CD4-positive, alpha-beta T cell treated with Interleukin-6 for 4 hours (primary cell): ENCODE measurements at places on chromosomes 2 and 18.

DNA sequence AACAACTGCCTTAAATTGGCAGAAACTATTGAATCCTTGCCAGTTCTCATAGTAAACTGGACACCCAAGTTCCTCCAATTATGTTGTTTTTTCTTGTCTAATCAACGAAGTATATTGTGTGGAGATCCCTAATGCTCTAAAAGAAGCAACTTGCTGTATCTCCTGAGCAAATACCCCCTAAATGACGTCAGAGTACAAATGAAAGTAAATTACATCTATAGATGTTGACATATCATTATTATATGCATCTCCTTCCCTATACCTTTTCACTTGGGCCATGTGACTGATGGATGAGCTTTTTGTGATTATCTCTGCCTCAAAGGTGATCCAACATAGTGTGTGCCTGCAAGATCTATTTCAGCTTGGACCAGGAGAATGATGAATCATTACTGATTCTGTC is 159.4 kb downstream of the CCDC148 start:
- no peak for DNase-seq

- no peak for DNase-seq
Observed at GRCh38 chr2:206853915-206854314, 85.4 kb upstream of the CPO start.

DNA sequence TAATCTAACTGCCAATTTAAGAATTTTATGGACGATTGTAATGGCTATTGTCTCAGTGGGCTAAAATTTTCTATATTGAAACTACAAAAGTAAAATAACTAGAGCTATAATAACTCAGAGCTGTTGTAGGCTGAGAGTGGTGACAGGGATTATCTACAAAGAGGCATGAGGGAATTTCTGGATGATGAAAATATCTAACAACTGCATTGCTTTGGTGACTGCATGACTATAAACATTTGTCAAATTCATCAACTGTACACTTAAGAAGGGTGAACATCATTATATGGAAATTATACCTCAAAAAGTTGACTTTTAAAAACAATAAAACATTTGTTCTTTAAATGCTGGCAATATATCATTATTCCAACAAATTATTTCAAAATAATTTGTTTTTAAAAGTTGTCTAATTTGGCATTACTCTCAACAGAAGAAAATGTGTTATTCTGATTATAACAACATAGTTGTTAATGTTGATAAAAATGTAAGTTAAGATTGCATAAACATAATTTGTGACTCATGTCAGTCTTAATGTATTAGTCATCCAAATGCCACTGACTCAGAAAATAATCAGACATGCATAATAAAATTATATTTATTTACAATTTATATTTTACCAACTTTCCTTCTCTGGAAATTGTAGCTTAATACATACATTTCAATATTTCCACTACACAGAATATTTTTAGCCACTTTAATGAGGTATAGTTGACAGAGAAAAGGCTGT is 865.1 kb upstream of the VRK2 start:
- DNase-seq, result no peak

- no peak for DNase-seq
Observed at GRCh38 chr2:234808907-234809306, 142.9 kb upstream of the SH3BP4 start.

DNA sequence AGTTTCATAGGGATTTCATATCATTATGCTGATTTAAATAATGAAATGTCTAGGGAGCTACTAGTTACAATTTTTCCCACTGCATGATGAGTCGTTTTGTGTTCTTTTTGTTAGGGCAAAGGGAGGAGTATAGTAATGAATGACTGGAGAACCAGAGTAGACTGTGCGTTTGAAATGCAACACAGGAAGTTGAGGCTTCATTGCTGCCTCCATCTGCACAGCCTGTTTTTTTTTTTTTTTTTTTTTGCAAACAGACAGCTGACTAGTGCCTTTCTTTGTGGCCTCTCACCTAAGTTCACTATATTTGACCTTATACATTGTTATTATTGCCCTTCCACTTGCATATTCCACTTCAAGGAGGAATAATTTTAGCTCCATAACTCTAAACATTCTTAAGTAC is 286.7 kb upstream of the LRRTM1 start:
- DNase-seq, result no peak

GRCh38 chr2:105576050-105576439 is 168.7 kb upstream of the NCK2 start:
- DNase-seq, result no peak

DNA sequence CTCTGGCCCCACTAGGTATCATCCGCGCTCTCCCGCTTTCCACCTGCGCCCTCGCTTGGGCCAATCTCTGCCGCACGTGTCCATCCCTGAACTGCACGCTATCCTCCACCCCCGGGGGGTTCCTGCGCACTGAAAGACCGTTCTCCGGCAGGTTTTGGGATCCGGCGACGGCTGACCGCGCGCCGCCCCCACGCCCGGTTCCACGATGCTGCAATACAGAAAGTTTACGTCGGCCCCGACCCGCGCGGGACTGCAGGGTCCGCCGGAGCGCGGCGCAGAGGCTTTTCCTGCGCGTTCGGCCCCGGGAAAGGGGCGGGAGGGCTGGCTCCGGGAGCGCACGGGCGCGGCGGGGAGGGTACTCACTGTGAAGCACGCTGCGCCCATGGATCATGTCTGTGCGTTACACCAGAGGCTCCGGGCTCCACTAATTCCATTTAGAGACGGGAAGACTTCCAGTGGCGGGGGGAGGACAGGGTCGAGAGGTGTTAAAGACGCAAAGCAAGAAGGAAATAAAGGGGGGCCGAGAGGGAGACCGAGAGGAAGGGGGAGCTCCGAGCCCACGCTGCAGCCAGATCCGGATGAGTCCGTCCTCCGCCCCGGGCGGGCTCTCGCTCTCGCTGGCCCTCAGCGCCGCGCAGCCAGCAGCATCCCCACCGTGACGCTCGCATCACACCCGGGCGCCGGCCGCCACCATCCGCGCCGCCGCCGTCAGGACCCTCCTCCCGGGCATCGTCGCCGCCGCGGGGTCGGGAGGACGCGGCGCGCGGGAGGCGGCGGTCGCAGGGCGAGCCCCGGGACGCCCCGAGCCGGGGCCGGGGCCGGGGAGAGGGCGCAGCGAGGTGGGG is 664 bp downstream of the NETO1 start:
- no peak for DNase-seq

GRCh38 chr2:138037090-138037489 is 72.8 kb downstream of the HNMT start:
- no peak for DNase-seq
